Stimulated activated CD8-positive, alpha-beta memory T cell treated with anti-CD3 and anti-CD28 coated beads, Interleukin-7, amount 100 ng/mL, for 1 hour (primary cell): ENCODE measurements at places on chromosomes 4 and X.

DNA sequence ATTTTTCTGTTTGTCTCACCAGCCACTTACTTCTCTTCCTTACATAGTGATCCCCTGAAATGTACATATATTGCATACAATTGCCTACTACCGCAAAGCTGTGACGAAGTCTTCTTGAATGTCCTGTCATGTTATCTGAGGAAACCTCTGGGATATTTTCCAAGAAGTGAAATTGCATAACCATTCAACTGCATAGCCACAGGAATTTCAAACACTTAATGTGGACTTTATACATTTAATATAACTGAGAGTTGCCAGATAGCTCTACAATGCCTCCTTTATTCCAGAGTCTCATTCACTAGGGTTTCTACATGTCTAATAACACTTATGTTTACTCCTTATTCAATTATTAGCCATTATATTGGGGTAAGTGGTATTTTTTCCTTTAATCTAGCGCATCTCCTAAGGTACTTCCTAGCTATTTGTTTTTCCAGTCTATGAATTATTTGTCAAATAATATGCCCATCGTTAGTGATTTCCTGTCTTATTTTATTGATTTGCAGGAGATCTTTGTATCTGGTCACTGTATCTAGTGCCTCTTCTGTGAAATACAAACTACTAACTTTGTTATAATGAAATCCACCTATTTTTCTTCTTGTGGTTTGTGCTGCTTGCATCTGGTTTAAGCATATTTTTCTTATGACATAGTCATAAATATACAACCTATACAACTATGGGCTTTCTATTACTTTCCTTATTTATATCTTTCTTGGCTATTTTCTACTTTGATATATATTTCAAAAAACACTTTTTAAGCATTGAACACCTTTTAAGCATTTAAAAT is 69.2 kb upstream of the GRID2 start:
- DNase-seq: no peak

DNA sequence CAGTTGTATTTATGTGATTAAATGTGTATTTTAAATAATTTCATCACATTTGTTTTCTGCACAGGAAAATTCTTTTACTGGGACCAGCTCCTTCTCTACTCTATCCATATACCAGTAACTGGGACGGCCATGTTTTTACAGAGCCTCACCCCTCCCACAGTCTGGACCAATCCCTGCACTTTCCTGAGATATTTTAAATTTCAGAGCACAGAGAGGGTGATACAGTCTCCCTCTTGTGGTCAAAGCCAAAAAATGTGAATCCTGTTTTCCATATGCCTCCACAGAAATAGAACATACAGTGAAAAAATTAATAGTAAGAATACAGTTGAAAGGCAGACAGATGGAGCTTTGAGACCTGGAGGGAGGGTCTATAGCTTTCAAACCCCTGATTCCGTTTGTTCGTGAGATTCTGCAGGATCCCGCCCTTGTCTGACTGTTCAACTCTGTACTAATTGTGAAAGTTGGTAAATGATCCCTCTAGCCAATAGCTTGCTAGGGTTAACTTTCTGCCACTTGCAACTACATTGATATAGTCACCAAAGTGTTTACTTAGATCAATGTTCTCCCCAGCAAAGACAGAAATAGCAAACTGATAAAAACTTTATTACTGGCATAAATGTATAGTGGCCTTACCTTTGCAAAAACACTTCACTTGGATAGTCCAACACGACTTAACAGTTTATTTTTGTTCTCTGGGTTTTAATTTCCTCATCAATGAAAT is 172.2 kb downstream of the PPARGC1A start:
- DNase-seq: no peak

GRCh38 chr4:1288786-1289185 is 905 bp upstream of the MAEA start:
- no peak for DNase-seq

GRCh38 chrX:18721683-18722499 is 14.4 kb downstream of the PPEF1 start:
- no peak for DNase-seq

GRCh38 chr4:174080361-174080760 is 203.1 kb downstream of the FBXO8 start:
- DNase-seq: no peak

DNA sequence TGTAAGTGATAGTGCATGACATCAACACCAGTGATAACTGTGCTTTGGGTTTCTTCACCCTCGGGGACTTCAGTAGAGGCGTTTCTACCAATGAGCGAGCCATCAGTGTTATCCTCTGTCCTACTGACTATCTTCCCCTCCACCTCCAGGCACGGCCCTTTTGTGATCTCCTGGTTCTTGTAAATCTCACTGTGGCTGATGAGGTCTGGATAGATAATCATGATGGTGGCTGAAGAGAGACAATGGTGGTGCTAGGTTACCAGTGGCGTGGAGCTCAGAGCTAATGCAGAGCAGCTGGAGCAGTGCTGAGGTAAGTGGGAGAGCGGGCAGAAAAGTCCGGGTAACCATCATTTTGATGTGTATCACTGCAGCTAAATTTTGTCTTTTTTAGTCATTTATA is 816.6 kb downstream of the GLUD2 start:
- DNase-seq: no peak

GRCh38 chrX:13001097-13001496 is 26.2 kb downstream of the TMSB4X start:
- DNase-seq: no peak

DNA sequence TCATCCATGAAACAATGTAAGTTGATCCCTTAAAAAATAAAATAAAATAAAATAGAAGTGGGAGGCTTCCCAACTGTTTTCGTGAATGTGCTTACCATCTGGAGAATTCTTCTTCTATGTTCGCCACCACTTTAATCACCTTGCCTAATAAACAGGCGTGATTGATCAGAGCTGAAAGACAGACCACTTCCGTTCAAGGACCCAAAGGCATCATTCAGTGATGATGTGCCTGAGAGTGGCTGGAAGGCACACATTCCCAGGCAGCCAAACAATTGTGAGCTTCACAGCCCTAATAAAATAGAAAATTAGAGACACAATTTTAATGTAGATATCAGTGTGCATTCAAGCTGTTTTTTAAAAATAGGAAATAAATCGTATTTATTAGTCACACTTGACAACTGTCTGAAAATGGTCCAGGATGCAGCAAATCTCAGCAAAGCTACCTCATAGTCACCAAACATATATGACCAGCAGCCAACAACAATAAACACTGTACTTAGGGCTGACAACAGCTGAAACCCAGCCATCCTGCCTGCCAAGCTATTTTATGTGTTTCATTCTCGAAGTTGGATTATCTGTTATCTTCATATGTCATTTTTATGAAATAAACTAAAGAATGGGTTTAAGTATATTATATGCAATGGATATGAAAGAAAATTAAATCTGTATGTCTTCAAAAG is 163.2 kb upstream of the FAM9B start:
- no peak for DNase-seq

DNA sequence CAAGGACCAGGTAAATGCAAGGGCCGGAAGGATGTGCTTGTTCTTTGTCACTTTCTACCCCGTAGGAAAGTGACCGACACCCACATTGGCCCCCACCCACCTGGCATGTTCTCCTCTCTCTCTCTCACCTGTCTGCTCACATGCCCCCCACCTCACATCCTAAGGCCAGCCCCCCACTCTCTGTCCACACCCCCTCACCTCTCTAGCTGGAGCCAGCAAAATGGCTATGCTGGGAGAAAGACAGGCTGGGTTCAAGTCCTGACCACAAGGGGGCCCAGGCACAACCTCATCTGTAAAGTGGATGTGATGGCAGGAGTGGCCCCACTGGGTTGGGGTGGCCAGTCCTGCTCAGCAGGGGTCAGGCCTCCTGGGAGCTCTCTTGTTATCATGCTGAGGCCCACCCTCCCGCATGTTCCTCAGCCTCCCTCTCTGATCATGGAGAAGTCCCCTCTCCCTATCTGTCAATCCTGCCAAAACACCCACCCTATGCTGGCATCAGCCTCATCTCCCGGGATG is 1.7 kb upstream of the PPP2R2C start:
- DNase-seq: no peak

DNA sequence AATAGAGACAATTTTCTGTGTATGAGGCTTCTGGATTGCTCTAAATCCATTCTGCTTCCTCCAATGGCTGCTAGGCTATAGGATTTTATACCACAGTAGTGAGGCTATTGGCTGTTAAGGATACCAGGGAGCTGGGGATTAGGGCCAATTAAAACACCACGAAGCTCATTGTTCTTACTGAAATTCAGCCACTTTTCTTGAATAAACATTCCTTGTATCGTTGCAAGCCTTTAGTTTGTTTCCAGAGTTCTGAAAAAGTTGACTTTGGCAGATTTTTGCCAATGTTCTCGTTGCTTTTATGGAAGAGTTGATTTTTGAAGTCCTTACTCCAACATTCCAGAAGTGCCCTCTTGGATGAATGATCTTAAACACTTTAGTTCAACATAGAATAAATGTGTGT is 238.4 kb upstream of the TEX13A start:
- DNase-seq: no peak

DNA sequence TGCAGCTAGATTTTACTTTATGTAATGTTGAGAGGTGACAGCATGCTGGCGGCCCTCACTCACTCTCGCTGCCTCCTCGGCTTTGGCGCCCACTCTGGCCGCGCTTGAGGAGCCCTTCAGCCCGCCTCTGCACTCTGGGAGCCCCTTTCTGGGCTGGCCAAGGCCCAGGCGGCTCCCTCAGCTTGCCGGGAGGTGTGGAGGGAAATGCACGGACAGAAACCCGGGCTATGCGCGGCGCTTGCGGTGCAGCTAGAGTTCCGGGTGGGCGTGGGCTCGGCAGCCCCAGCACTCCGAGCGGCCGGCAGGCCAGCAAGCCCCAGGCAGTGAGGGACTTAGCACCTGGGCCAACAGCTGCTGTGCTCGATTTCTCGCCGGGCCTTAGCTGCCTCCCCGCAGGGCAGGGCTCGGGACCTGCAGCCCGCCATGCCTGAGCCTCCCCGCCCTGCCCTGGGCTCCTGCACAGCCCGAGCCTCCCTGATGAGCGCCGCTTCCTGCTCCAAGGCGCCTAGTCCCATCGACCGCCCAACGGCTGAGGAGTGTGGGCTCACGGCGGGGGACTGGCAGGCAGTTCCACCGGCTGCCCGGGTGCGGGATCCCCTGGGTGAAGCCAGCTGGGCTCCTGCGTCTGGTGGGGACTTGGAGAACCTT is 128.7 kb downstream of the GASK1B start:
- no peak for DNase-seq

- no peak for DNase-seq
Observed at GRCh38 chr4:6204871-6205566, 4.7 kb upstream of the JAKMIP1 start.

DNA sequence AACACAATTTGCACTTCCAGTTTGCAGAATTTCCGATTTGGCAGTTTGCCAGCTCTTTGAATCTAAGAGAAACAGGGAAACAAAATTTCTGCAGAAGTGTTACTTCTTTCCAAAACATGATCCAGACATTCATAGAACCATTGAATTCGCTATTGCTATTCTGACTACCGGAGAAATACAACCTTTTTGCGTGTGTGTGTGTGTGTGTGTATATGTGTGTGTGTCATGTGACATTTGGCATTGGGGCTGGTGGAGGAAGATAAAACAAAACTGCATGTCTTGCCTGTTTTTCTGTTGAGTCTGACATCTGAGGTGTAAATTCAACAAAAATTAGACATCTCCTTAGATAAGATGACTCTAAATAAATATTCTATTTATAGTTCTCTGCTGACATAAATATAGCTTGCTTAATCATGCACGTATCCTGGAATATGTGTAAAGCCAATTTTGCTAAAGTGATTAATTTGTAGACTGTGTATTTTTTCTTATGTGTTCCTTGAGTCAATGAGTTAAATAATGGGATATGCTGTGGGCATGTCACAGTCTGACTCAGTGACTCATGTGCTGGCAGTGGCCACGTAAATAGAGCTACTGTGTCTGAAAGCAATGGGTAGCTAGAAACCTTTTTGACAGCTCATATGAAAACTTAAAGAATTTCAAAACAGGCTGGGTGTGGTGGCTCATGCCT is 98.9 kb downstream of the HPGD start:
- DNase-seq: no peak

DNA sequence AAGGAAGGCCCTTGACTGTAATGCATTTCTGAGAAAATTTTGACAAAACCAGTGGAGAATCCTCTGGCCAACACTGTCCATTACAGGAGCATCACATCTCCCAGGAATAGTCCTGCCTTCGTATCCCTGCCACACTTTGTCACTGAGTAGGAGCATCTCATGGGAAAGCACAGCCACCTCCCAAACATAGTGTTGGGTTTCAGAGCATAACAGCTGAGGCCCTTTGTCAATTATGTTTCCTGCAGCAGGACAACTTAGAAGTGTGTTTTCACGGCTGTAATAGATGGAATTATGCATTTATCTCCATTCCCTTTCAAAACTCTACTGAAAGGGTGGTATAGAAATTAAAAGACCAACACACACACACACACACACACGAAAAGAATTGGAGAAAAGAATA is 91.1 kb upstream of the SMAD1 start:
- DNase-seq: no peak

DNA sequence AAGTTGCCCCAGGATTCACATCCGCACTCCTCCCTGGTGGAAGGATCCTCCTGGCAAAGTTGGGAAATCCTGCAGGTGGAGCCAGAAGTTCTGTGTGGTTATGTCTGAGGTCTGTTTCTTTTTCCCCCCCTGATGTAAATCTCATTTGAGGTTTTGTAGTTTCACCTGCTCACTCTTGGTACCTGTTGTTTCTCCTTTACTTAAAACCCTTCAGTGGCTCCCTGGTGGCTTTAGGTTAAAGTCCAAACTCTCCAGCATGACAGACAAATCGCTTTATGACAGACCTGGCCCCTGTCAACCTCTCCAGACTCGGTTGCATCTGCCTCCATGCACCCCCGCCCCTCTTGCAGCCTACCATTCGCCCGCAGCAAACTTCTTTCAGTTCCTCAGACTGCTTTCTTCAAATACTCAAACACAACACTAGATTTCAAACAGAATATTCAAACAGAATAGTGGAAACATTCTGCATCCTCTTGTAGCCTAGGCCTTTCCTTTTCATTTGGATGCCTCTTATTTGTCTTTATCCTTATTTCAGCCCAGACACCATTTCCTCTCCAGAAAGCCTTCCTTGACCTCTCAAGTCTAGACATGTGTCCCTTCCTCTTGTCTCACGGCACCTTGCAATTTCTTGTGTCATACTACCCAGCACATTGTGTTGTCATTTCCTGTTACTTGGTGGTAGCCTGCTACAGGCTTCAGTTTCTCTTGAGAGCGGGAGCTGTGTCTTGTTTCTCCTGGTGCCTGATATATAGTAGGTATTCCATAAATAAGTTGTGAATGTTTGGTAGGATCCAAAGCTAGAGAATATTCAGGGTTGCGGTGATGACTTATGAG is 24.8 kb downstream of the IL13RA1 start:
- DNase-seq: no peak

DNA sequence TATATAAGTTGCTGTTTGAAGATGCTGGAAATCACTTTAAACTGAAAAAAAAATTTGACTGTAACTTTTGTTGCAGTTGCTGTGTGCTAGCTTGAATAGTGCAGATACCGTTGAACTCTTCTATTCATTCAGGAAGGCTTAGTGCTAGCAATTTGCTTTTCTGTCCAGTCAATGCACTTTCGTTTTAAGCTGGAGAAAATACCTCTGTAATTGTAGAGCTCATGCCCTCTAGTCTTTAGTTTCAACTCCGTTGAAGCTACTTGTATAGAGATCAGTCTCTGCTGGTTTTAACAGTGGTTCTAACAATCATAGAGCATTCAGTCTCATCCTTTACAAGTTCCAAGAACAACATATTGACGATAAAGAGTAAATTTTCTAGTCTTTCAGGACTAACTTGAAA is 49.0 kb upstream of the TRPC3 start:
- no peak for DNase-seq
